Effector CD4-positive, alpha-beta T cell (primary cell): ENCODE measurements at places on chromosomes 1 and 21.

DNA sequence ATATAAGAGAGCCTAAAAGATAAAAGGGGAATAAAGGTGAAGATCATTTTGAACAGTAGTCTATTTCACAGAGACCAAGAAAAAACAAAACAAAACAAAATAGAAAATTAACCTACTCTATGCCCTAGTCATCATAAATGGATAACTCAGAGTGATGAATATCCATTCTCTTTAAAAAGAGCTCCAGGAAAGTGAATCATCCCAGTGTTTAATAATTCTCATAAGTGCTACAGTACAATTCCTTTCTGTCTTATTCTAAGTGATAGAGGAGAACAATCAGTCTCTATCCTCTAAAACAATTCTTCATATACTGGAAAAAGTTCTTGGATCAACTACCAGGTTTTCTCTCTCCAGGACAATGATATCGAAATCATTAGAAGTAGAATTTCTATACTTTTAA, 45.8 kb downstream of the GDAP2 start:
- no peak for DNase-seq

- DNase-seq: no peak
Observed at GRCh38 chr1:213389061-213389581, 338.1 kb downstream of the RPS6KC1 start.

DNA sequence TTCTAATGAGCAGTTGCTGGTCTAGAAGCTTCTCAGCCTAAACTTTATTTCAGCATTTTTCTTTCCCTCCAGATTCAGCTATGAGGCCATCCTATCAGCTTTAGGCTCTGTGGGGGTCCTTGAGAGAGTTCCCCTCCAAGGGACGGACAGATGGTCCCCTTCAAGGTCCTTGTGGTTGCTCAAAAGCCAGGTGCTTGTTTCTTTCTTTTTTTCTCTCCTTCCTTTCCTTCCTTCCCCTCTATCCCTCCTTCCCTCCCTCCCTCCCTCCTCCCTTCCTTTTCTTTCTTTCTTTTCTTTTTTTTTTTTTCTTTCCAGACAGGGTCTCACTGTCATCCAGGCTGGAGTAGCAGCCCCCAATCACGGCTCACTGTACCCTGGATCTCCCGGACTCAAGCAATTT, 1.2 kb upstream of the IL6R start:
- no peak for DNase-seq

- peak; percentile 92 for DNase-seq
Observed at GRCh38 chr1:6026095-6026809, 19.4 kb upstream of the KCNAB2 start.

- no peak for DNase-seq
Observed at GRCh38 chr1:165354739-165355138, 1.8 kb downstream of the LMX1A start.

DNA sequence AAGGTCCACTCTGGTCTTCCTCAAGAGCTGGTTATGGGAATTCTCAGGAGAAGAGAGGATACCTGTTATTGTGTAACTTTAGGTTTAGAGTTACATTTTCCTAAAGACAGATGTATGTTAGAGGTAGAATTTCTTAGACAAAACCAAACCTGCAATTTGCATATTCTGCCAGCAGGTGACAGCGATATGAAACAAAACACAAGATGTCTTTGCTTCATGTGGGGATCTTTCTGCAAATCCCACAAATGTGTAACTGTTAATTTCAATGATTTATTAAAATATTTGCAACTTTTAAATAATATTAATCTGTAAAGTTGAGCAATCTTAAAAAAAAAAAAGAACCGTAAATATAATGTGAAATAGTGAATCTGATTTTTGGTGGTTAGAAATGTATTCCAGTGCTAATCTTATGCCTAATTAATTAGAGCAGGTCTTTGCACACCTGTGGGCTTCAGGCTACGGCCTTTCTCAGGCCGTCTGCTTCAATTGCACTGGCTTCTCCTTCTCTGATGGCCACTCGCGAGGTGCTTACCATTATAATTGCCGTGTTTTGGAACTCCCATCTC, 33.4 kb downstream of the FAM78B start:
- no peak for DNase-seq

GRCh38 chr1:57424231-57425027, 569 bp upstream of the DAB1 start:
- no peak for DNase-seq

- no peak for DNase-seq
Observed at GRCh38 chr1:160407839-160408801, 7.8 kb downstream of the VANGL2 start.

GRCh38 chr1:193270996-193271395, 84.6 kb upstream of the B3GALT2 start:
- no peak for DNase-seq

- no peak for DNase-seq
Observed at GRCh38 chr1:18484721-18485120, 4.0 kb downstream of the KLHDC7A start.

DNA sequence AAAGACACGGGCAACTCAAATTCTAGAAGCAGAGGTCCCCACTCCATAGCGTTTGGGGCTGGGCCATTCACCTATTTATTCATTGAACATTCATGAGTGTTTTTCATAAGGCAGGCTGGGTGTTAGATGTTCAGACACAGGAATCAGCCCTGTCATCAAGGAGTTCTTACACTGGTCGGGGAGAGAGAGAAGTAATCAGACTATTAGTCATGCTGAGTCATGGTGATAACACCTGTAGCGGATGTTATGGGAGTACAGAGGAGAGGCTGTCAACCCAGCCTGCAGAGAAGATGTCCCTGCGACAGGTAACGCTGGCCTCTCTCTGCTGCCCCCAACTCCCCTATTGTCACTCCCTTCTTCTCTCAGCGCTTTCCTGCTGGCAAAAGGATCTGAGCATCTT, 17.2 kb downstream of the LY9 start:
- no peak for DNase-seq

DNA sequence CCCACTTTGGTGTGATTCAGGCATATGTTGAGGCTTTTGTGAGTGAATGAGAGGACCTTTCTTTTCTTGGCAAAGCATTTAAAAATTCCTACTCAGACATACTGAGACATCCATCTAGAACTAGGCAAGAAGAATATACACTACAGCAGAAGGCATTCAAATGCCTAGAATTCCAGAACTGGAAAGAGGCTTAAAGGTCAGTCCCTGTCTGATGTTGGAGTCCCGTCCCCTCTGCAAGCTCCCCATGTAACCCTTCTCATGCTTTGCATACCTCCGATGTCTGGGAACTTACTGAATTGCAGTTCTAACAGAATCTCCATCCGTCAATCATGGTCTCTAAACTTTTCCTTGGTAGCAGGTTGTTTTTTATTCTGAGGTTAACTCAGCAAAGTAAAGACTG, 152.9 kb downstream of the ATP6V1G3 start:
- DNase-seq: no peak

DNA sequence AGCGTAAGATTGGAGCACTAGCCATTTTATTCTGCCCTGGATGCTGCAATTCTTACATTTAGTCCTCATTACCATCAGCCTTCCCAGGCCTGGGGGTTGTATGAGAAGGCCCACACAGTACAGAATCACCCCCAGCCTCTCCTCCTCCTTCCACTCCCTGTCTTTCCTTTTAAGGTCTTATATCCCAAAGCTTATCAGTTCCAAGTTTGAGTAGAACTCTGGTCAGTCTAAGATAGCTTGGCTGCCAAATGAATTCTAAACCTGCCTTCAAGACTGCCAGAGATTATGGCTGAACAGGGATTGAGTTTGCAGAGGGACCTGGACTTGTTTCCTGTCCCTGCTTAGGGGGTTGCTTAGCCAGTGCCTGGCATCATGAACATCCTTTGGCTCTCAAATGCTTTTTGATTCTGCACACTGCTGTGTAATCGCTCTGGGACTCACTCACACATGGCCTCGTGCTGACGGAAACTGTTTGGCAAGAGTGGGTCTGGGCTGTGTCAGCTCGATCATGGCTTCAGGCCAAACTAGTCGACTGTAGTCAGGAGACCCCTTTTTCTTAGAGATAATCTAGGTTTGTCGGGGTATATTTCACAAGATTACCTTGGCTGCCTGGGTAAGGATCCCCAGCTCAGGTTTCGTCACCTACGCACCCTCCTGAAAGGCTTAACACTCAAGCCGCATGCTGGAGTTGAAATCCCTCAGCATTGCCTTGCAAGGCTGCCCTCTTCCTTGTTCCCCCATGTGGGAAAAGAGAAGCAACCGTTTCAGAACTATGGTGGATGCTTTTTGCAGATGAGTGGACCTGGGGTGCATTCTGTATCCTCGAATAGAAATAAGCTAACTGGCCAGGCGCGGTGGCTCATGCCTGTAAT, 252.6 kb downstream of the NFIA start:
- DNase-seq: no peak

- no peak for DNase-seq
Observed at GRCh38 chr1:220927442-220927841, 48.2 kb downstream of the HLX start.

GRCh38 chr1:170221031-170221430, 75.3 kb downstream of the NTMT2 start:
- no peak for DNase-seq

DNA sequence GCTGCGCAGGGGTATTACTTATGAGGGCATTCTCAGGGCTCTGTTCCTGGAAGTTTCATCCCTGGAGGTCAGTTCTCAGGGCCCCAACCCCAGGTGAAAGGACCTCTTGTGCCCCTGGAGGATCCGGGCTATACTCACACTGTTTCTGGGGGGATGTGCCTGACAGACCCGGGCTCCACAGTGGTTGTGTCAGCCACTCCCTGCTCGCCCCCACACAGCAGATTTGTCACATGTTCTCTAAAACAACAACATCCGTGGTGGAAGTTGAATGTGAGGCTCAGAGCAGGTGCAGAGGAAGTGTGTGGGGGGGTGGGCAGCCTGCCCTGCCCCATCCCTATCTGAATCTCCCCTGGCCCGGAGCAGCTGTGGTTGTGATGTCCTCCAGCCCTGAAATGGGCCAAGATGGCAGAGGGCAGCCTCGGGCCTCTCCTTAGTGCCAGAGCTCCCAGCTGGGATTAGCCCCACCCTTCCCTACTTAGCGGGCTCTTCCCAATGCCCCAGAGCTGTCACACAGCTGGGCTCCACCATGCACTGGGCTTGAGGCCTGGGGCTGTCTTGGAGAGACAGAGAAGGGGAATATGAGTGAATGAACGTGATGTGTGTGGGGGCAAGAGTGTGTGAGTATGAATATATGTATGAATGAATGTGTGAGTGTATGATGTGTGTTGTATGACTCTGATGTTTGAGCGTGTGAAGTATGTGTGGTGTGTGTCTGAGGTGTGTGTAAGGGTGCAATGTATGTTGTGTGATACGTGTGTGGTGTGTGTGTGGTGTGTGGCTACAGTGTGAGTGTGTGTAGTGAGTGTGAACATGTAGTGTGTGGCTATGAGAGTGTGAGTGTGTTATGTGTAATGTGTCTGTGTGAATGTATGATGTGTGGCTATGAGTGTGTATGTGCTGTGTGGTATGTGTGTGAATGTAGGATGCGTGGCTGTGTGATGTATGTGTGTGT, 1.5 kb upstream of the FCMR start:
- DNase-seq: peak; percentile 67

DNA sequence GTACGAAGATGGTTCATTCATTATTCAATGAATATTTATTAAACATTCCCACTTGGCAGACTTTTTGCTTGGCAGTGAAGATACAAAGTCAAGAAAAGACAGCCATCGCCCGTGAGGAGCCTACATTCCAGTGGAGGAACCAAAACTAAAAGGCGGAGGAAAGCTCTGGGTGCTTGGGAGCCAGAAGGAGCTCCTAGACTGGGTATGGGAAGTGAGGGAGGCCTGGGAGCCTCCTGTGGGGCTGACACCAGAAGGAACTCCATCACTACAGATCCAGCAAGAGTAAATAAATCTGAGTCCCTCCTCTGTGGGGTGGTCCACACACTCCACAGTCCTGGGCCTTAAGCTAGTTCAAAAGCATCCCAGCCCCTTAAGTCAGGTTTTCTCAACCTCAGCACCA, 14.9 kb downstream of the RNASEL start:
- no peak for DNase-seq

DNA sequence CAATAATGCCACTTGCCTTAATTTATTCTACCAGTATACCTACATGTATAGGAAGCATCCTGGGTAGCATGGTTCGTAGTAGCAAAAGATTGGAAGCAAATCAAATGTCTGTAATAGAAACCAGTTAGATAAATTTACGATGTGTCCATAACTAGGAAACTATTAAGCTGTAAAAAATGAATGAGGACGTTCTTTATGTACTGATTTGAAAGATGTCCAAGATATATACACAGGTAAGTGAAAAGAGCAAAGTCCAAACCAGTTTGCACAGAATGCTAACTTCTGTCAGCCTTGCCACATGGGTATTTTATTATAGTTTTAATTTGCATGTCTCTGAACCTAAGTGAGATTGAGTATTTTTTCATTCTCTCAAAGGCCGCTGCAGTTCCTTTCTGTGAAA, 251.8 kb upstream of the IRF2BP2 start:
- no peak for DNase-seq

- DNase-seq: no peak
Observed at GRCh38 chr1:154941333-154942013, 5.0 kb upstream of the PMVK start.

DNA sequence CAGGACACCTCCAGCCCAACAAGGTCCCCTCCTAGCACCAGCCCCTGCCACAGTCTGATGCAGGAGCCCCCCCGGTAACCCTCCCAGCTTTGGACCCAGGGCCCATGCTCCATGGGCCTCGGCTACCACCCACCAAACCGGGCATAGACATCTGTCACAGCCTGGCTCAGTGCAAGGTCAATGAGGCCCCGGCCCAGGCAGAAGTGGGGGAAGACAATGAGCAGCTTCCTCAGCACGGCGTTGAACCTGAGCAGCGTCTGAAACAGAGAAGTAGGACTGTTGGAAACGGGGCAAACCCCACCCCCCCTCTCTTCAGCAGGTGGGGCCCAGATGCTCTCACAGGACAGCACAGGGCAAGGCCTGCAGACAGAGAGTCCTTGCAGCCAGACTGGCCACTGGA, 101.9 kb upstream of the GCLM start:
- DNase-seq: no peak

DNA sequence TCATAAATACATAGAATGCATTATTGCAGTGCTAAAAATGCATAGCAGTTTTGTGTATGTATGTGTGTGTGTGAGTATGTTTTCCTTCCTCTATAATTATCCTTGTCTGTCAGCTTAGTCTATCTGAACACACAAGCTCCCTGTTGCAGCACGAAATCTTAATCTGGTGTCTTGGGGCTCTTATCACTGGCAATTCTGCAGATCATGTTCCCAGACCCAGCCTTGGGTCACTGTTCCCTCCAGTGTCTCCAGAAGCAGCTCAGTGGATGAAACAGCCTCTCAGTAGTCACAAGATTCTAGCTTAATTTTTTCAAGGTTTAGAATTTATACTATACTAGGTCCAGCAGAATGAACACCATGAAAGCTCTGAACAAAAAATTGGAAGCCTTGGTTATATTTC, 777.9 kb downstream of the MRPL39 start:
- no peak for DNase-seq

DNA sequence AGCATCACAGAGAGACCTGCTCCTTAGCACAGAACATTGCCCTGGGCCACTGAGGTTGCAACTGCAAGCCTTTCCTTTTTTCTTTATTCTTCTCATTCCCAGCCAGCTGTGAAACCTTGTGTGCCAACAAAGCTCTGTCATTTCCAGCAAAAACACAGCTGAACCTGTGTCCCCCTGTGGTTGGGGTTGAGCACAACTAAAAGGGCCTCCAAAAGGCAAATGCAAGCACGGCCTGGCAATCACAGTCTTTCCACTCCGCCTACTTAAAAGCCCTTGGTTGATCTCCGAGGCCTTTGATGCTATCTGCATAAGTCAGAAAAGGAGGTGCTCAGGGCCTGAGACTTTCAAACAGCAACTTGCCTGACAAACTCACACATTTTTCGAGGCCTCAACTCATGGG, 32.7 kb downstream of the SUSD4 start:
- no peak for DNase-seq
